ENCODE measurements at places on chromosomes 3 and 15.

GRCh38 chr3:25493786-25494185 lies 65.7 kb downstream of the RARB start:
- DNase-seq, result no peak

- DNase-seq, result no peak
Observed at GRCh38 chr3:141368925-141369794, 856 bp downstream of the ZBTB38 start.

GRCh38 chr3:138371070-138371965 lies 22.9 kb downstream of the MRAS start:
- DNase-seq, result no peak

GRCh38 chr3:12921736-12922135 lies 80.4 kb upstream of the RPL32 start:
- no peak for DNase-seq

- no peak for DNase-seq
Observed at GRCh38 chr3:194386066-194386465, 13.0 kb downstream of the GP5 start.

DNA sequence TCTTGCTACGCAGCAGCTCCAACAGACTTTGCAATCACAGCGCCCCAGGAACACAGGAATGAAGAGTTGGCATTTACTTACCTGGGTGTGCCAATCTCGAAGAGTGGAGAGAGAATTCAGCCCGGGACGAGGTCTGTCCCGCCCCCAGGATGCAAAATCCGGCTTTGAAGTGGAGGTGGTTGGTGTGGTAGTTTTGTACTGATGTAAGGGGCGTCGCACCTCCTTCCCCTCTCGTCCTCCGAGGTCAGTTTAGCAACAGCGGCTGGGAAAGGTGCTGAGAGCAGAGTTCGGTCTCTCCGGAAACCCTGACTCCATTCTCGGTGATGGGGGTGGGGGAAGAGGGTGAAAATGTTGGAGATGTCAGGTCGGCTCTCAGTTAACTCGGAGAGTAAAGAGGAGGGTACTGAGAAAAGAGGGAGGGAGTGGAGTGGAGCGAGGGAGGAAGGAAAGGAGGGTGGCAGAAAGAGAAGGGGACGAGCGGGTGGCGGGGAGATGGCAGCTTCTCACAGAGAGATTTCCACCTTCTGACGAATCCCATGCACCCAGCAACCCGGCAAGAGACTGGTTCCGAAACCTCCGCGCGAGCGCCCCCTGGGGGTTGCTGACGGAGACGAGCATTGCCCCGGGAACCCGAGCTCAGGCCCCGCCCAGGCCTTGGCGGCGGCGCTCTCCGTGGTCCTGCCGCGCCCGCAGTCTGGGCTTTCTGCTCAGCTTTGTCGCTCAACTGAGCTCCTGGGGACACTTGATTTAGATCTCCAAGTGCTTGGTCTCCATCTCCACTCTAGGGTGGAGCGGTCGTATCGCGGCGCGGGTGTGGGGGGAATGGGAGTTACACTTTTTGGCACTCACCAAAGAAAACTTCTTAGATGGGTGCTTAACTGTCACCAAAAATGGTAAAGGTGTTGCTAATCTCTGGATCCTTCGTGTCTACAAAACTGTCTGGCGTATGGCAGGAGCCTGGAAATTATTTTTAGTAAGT lies at the start of gene CPNE4:
TSS of gene CPNE4 (minus strand) at position 529 of the 979 bp plus-strand sequence.
- peak; percentile 8 for DNase-seq

GRCh38 chr3:128253150-128253549 lies 99.9 kb downstream of the EEFSEC start:
- DNase-seq, result no peak

GRCh38 chr15:70248116-70249025 lies 150.7 kb upstream of the TLE3 start:
- no peak for DNase-seq

- no peak for DNase-seq
Observed at GRCh38 chr3:153293265-153293664, 131.2 kb downstream of the RAP2B start.

GRCh38 chr3:112627419-112627818 lies 13.5 kb downstream of the CCDC80 start:
- no peak for DNase-seq

- DNase-seq, result no peak
Observed at GRCh38 chr15:41464889-41465580, 28.6 kb upstream of the ITPKA start.

GRCh38 chr15:95921404-95921803 lies 409.1 kb upstream of the NR2F2 start:
- DNase-seq, result no peak

DNA sequence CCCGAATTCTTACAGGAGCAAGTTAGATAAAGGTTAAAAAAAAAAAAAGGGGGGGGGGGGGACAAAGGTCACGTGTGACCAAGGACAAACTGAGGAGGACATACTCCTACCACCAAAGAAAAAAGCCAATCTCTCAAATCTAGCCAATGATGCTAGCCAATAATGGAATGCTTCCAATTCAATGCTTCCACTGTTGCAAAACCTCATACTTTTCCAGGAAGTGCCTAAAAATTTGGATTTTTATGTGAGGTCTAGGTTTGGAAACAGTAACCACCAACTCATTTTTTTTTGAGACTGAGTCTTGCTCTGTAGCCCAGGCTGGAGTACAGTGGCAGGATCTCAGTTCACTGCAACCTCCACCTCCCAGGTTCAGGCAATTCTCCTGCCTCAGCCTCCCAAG lies 11.4 kb downstream of the MSL2 start:
- DNase-seq, result no peak

GRCh38 chr15:37967788-37968187 lies 33.3 kb downstream of the TMCO5A start:
- DNase-seq, result no peak

- DNase-seq, result no peak
Observed at GRCh38 chr15:83717010-83717409, 63.1 kb downstream of the ADAMTSL3 start.

- DNase-seq, result no peak
Observed at GRCh38 chr3:146505516-146505915, 36.2 kb upstream of the PLSCR2 start.

GRCh38 chr3:64539451-64540196 lies 148.2 kb downstream of the ADAMTS9 start:
- no peak for DNase-seq

- DNase-seq, result no peak
Observed at GRCh38 chr3:62558549-62559112, 185.3 kb upstream of the FEZF2 start.

- no peak for DNase-seq
Observed at GRCh38 chr3:139974809-139975425, 39.9 kb downstream of the CLSTN2 start.

DNA sequence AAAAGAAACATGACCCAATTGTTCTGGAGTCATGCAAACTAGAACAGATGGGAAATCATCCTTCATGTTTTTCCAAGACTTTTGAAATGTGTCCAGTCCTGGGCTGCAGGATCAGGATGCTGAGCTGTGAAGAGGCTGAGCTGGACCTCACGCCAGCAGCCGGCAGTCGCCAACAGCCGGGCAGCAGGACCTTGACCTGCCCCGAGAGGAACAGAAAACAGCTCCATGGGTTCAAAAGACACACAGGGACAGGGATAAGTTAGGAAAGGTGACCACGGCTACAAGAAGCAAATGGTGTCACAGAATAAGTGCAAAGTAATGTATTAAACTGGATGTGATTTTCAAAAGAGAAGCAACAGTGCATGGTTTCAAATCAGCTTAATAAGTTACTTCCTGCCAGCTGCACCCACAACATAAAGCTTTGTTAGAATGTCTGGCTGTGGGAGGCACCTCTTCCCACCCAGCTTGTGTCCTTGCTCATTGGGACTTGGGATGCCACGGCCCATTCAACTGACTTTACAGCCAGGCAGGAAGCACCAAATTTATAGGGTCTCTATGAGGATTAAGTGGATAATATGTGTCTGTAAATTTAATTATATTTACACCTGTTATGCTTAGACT lies 266.4 kb downstream of the GABRG3 start:
- DNase-seq, result no peak

Data from activated naive CD4-positive, alpha-beta T cell (primary cell).